MV-4-11 (cell line): ENCODE measurements at places on chromosomes 7 and 10.

DNA sequence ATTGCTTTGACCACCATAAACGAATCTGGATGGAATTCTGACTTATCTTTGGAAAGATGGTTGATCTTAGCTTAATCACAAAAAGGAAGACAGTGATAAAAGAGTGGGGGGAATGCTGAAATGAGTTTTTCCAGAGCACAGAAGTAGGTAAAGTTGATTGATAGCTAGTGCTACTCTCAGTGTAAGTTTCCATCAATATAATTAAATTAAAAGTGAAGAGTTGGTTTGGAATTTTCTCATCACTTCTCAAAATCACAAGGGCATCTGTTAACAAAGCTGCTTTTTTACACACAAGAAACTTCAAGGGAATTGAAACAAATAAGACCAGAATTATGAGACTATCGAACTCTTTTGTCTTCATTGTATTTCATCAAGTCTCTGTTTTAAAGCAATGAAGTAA is 1217.3 kb downstream of the REEP3 start:
- DNase-seq = no peak

GRCh38 chr10:58451193-58451889 is 61.3 kb upstream of the BICC1 start:
- no peak for DNase-seq

DNA sequence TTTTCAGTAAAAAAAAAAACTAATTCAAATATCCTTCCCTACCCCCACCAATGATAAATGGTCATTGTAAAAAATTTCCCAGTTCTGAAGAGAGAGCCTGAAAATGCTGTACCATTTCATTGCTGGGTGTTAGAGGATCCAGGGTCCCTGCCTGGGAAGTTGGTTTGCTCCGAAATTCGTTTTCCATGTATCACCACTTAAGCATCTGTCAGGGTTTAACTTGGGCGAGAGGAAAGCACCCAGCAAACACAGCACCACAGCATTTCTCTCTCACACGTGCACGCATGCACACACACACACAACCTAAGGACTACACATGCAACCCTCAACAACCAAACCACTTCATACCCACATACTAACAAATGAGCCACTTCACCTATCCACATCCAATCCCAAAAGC is 42.1 kb upstream of the EMX2 start:
- no peak for DNase-seq

DNA sequence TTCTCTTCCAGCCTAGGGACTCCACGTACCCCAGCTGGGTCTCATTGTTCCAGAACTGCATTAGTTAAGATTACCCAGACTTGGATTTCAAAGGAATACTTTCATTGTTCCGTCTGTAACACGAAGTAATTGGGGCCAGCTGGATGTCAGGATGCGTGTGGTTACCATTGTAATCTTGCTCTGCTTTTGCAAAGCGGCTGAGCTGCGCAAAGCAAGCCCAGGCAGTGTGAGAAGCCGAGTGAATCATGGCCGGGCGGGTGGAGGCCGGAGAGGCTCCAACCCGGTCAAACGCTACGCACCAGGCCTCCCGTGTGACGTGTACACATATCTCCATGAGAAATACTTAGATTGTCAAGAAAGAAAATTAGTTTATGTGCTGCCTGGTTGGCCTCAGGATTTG is 21.0 kb downstream of the LRRC17 start:
- DNase-seq = no peak

DNA sequence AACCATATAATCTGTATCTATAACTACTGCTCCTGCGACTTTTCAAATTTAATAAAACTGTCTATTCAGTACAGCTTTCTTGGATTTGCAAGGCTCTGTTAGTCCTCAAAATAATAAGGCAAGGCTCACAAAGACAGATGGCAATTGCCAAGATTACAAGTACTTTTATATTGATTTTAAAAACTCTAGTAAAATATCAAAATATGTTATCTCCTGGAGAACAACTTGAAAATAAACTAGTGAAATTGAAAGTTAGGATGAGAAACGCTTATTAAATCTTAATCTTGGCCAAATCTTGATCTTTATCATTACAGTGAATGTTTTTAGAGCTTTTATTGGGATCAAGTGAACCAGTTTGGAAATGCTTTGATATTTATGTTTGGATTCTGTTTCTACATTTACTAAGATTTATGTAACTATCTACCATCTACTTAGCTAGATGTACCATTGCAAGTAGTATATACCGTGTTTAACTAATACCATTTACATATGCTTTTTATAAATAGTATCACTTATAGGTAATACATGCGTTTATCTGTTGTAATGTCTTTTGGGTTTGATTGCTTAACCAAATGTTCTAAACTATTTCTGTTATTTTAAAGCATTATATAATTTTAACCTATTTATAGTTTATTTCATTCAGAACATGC is 70.0 kb downstream of the CABCOCO1 start:
- no peak for DNase-seq

GRCh38 chr7:30253796-30254165 is 30.6 kb upstream of the ZNRF2 start:
- DNase-seq = no peak

DNA sequence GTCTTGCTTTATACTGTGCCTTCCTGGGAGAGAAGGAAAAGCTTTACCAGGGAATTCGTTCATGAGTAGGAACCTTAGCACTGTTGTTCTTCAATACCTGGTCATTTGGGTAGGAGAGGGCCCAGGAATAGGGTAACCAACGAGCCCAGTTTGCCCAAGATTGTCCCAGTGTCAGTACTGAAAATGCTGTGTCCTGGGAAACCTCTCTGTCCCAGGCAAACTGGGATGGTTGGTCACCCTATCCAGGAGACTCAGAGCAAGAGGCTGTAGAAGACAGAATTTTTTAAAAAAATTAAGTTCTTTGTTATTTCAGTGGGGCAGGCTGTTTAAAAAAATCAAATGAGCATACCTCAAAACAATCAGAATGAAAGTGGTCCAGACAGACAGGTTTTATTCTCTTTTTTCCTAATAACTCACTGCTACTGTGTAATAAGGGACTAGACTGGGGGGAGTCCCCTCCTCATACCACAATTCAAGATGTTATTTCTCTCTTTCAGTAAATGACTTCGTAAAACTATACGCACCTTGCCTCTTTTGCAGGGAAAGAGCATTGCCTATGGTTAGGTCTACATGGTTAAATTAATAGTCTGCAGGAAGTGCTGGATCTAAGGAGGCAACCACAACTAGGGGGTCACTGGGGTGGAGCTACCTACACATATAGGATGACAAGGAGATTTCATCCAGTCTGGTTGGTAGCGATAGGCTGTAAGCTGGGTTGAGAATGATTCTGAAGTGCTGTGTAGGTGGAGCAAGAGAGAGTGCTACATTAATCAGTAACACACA is 41.1 kb upstream of the FAM133B start:
- no peak for DNase-seq

- DNase-seq = no peak
Measured at GRCh38 chr7:139340808-139341057, 404 bp upstream of the FMC1 start.

GRCh38 chr7:28062197-28062991 is 118.2 kb downstream of the JAZF1 start:
- peak; percentile 65 for DNase-seq

DNA sequence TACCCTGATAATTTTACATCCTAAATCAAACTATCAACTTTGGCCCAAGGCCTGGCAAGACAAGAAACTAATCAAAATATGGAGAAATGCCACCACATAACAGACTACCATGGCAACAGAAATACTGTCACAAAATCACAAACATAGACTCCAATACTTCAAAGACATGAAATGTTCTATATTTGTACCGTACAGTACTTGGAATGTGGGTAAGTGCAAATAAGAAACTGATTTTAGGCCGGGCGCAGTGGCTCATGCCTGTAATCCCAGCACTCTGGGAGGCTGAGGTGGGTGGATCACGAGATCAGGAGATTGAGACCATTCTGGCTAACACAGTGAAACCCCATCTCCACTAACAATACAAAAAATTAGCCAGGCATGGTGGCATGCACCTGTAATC is 9.2 kb downstream of the TNPO3 start:
- no peak for DNase-seq

DNA sequence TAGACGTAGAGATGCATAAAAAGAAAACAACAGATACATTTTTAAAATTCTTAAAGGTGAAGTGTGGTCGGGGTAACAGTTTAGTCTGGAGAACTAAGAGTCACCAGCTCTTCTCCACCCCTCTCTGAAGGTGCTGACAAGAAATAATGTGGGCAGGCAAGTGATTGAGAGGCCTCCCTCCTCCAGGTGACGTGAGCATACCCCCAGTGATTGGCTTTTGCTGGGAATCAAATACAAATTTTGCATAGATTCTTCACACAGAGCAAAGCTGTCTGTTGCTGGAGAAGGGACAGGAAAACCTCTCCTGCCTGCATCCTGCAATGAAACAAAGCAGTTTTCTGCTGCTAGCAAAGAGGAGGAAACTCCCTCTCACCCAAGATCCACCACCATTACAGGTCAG is 115.0 kb downstream of the DGKB start:
- no peak for DNase-seq

GRCh38 chr10:114326795-114327194 is 77.5 kb downstream of the AFAP1L2 start:
- no peak for DNase-seq

- no peak for DNase-seq
Measured at GRCh38 chr7:976901-977325, 1.6 kb upstream of the COX19 start.

- DNase-seq = no peak
Measured at GRCh38 chr10:83983578-83984255, 155.6 kb upstream of the GHITM start.

DNA sequence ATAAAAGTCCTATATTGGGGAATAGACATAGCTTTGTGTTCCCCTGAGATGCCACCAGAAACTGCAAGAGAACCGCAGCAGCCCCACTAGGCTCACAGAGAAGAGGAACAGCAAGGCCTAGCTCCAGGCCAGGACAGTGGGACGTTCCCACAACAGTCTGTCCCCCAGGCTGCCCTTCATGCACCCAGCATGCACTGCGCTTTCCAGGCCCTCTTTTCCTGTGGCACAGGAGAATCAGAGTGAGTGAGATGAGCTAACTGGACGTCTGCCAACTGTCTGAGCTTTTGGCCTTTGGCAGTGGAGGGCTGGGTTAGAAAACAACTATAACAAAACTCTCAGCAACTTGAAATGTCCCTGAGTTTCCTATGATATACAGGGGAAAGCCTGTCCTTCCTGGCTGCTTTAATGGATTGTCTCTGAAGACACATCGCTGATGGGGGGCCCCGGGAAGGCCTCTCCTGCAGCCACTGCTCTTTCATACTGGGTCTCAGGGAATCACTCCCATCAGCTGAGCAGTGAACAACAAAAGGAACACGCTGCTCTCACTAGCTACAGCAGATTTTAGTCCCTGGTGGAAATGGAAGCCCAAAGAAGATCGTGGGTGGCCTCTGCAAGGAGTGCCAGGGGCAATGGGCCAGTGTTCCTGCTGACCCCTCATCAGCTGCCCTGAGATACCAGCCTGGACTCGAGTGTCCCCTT is 53.5 kb downstream of the PODXL start:
- no peak for DNase-seq

DNA sequence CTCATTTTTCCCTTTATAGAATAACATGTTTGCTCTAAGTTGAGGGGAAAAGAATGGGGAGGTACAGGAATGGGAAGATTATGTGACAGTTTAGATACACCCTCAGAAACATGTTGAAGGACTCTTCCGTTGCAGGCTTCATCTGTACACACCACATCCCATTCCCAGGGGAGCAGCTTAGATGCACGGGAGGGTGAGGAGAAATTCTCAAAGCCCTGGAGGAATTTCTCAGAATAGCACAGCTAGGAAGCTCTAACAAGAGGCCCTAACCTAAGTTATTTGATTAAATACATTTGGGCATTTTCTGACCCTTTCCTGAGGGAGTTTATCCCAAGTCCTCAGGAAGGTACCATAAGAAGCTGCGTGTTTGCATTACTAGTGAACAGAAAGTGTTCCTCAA is 660.2 kb upstream of the IGFBP3 start:
- no peak for DNase-seq

DNA sequence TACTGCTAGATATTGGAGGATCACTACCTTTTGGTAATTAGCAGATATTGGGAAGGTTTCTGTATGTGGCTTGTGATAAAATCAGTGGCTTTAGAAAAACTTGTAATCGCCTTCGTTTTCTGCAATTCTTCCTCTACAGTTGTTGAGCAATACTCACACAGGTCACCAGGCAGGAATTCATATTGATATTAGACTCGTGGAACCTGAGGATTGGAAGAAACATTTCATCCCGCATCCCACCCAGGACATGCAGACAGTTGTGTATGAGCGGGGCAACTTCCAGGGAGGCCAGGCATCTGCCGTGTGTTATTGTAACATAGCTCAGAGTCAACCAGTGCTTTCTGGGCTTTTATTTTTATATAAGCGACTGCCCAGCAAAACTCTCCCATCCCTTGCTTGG is 821.3 kb downstream of the LRMDA start:
- DNase-seq = no peak

- DNase-seq = no peak
Measured at GRCh38 chr10:18400201-18400905, 251.0 kb downstream of the NSUN6 start.

- DNase-seq = no peak
Measured at GRCh38 chr7:127961786-127962453, 69.3 kb downstream of the LRRC4 start.

- DNase-seq = no peak
Measured at GRCh38 chr10:121713486-121713885, 115.2 kb upstream of the FGFR2 start.

DNA sequence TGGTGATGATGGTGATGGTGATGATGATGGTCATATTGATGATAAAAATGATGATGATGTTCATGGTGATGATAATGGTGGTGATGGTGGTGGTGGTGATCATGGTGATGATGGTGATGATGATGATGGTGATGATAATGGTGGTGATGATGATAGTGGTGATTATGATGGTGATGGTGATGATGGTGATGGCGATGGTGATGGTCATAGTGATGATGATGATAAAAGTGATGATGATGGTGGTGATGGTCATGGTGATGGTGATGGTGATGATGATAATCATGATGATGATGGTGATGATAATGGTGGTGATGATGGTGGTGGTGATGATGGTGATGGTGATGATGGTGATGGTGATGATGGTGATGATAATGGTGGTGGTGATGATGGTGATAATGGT is 478.7 kb downstream of the TYW1 start:
- DNase-seq = no peak

DNA sequence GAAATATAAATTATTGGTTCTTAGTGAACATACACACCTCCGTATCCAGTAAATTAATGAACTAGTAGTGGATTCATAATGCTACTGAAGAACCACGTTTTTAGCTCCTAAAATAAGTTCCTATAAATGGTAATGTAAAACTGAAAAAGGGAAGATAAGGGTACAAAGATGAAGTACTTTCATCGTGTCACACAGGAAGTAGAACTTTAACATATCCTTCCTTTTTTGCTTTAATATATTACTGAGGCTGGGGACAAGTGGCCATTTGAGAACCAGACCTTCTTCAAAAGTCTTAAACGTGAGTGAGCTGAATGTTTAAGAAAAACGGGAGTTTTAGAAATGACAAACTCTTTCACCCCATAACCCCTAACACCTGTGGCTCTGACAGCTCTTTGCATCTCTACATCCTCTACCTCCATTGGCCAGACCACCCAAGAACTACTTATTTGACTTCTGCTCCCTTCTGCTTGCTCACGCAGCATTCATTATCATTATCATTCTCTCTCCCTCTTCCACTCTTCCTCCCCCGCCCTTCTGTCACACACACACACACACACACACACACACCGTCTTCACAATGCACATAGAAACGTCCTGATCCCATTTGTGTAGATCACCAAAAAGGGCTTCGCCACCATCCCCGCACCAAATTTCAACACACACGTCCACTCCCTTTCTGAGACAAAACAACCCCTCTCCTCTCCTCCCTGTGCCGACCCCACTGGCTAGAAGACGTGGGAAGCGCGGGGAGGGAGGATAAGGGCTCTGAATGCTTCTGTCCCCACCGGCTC is 677 bp downstream of the SKAP2 start:
- peak; percentile 70 for DNase-seq
